ENCODE measurements at places on chromosomes 3 and 15.
A peak's percentile ranks its signal among the peaks of the same experiment; 100 is the strongest.

GRCh38 chr3:171636666-171637065 is 173.6 kb downstream of the PLD1 start:
- peak; percentile 92 for DNase-seq

DNA sequence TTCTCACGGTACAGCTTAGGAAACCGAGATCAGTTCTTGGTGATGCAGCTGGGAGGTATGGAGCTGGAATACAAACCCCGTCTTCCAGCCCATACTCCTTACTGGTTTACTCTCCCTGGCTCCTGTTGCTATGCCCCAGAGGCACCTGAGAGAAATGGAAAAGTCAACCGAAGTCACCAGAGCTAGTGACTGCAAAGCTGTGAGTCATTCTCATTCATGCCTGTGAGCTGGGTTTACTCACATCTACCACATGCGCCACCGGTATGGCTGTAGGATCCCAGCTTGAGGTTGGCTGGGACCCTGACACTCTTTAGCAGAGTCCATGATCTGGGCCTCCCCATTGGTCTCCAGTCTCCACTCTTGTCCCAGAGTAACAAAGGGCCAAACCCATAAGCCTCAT is 111.5 kb upstream of the ETV5 start:
- DNase-seq, result no peak

DNA sequence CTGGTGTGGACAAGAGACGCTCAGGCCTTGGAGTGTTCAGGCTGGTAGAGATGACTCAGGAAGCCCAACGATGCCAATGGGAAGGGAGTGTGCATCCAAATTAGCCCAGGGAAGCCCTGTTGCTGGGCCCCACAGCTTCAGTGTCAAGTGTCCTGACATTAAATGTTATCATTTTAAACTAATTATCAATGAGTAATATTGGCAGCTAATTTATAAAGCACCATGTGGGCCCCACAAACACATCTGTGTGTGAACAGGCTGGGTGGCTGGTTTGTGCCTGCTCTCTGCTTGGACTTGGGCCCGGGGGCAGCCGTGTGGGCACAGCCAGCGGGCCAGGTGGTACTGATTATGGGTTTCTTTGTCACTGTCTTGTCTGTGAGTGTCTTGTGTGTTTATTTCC is 15.0 kb downstream of the FBLN2 start:
- DNase-seq, result no peak

- no peak for DNase-seq
Measured at GRCh38 chr3:106962993-106963392, 414.2 kb upstream of the CCDC54 start.

DNA sequence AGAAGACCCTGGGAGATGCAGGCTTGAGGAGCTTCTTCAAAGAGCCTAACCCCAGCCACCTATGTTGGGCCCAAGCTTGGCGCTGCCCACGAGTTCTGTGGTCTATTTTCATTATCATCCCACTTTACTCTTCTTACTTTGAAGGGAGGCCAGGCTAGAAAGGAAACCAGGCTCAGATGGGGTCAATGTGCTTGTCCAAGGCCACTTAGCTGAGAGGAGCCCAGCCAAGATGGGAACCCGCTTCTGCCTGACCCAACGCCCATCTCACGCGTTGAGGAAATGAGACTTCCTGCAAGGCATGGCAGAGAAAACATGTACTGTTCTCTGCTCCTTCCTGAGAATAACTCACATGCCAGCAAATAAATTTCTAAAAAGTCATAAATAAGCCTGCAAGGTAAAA is 486.3 kb upstream of the PROK2 start:
- peak; percentile 22 for DNase-seq

DNA sequence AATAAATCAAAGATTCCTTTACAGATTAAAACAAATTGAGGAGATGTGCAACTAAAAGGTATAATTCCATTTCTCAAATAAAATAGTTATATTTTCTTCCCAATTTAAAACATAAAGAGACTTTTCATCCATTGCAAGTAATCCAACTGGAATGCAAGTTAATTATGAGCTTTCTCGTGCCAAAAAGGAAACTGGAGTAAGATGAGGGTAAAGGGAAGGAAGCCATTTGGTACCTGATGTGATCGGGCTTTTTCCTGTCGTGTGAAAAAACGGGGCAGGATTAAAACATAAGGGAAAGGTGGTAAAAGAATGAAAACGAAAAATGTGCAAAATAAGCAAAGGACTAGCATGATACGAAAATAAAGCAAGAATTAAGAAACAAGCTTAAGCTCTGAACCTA is 41.8 kb upstream of the XXYLT1 start:
- DNase-seq, result no peak

DNA sequence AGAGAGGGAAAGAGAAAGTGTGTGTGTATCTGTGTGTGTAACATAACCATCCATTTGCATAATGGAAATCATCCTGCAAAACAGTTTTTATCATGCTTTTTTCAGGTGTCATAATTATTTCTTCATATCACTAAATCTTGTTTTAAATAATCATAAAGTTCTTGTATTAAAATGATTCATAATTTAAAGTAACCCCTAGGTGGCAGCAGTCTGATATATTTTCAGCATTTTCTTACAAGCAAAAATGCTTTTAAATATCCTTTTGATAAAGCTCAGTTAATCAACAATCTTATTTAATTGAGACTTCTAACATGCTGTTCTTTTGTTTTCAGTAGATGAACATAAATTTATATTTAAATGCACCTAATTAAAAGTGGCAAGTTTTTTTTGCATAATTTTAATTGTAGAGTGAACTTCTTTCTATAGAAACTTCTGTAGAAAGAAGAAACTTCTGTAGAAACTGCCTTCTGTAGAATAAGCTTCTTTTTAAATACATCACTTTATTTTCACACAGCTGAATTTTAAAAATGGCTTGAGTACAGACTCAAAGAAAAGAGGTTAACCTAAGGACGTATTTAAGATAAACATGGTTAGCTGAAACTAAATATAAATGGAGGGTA is 72.5 kb downstream of the OPA1 start:
- DNase-seq, result peak; percentile 45
